Cerebellar nuclear complex (tissue), 1 donor: ENCODE measurements at places on chromosomes 4 and X.

GRCh38 chrX:14616301-14616700 lies 87.0 kb downstream of the GLRA2 start:
- no peak for DNase-seq

DNA sequence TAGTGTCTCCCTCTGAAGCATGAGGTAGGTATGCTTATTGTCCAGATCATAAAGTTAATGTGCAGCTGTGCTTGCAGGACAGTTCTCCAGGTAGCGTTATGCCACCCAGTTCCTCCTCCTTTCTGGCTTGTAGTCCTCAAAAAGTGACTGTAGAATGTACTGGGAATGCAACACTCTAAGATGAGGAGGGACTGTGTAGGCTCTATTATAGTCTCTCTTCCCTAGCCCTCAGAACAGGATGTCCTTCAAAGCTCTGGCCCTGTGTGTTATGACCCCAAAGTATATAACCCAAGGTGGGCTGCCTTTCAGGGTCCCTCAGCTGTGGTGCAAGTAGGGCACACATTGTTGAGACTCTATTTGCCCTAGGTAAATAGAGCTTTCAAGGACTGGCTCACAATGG lies 20.8 kb upstream of the MANBA start:
- DNase-seq = no peak

- no peak for DNase-seq
These were observed 312.8 kb downstream of the TENM3 start for GRCh38 chr4:182555997-182556418.

DNA sequence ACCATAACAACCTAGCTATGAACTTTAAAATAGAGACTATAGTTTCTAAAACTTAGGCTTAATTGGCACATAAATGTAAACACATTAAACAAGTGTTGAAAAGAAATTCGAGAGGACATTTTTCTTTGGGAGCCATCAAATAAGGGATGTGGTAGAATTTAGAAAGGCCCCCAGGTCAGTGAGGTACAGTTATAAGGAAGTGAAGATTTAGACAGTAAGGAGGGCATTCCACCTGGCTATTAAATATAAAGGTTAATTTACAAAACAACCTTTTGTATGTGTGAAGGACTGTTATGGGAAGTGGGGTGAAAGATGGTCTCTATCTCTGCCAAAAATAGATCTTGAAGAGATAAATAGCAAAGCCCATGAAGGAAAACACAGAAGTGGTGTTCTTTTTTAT lies 83.9 kb downstream of the AFF1 start:
- DNase-seq = no peak

GRCh38 chrX:48636776-48637175 lies 39.5 kb downstream of the WDR13 start:
- DNase-seq = no peak

- no peak for DNase-seq
These were observed 56.5 kb downstream of the BMPR1B start for GRCh38 chr4:94814237-94814636.

GRCh38 chr4:150540959-150541360 lies 41.0 kb upstream of the MAB21L2 start:
- no peak for DNase-seq

DNA sequence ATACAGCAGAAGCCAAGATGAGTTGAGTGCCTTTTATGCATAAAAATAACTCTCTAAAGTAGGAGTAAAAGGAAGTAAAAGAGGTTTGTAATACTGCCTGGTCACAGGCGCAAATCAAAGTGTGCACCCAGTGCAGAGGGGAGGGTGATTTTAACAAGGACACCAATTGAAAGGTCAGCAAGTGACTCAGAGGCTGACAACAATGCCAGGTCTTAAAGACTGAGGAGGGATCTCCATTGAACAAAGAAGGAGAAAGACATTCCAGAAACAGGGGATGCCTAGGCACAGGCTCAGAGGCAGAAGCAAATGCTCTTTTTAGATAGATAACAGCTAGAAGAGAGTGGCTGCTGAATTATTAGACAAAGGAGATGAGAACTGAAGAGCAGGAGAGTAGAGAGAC lies 297.4 kb upstream of the VCX start:
- no peak for DNase-seq

DNA sequence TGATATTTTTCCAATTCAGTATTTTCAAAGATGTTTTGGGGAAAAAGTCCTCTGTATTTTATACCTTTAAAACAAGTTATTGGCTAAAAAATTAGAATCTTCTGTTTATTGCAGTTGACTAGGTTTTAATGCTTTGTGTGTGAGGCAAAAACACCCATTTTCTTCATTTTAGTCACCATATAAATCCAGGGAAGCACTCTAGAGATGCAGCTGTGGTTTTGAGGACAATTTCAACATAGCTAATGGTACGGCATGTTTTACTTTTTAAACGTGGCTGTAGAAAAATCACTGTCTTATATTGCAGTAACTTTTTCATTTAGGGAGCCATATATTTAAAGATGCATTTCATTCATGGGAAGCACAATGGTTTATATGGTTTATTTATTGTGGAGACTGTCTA lies 129.1 kb upstream of the PITX2 start:
- no peak for DNase-seq

- no peak for DNase-seq
These were observed 609.6 kb upstream of the SPANXN1 start for GRCh38 chrX:144637731-144638130.

GRCh38 chr4:139144911-139145551 lies 32.0 kb downstream of the ELF2 start:
- no peak for DNase-seq

DNA sequence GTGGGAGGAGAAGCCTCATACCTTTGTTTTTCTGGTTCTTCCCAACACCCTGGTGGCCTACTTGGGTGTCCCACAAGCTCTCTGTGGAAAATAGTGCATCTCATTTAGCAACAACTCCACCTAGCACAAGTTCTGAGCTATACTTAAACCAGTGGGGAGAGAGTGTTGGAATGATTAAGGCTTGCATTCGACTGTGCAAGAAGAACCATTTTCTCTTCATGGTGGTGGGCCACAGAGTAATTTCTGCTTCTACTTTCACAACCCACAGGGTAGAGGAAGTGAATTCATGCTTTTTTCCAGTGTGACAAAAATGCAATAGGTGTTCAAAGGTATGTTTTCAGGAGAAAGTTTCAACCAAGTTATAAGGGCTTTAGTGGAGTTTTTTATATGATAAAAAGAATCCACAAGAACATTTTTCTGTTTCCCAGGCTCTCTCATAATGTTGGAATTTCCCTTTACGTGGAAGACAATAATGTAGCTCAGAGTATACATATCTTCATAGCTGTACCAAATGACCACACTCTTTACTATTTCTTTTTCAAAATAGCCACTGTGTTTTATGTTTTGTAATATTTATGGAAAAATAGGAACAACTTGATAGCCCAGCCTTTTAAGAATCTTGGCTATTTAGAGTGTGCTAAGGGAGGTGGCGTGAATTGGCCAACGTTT lies 80.3 kb upstream of the HHIP start:
- DNase-seq = no peak
